ENCODE measurements at places on chromosomes 1 and 21. TPM values are rescaled to one million over a fixed set of nuclear protein-coding genes. Genes with fewer than 3 reads are reported as not detected.
A peak's percentile ranks its signal among the peaks of the same experiment; 100 is the strongest.

UMODL1 gene
- not detected for total RNA-seq

C1orf115 gene
- total RNA-seq = 18.4 TPM

FLG2 gene
- not detected for total RNA-seq

HSD17B7 gene
- 6.6 TPM for total RNA-seq

- no peak overlapping the region for H3K4me3 ChIP-seq
- H3K27me3 ChIP-seq = no peaks in the 10 kb centered on the region
- no peak overlapping the region for H3K27ac ChIP-seq
- H3K4me1 ChIP-seq = no peaks in the 10 kb centered on the region
- no peaks in the 10 kb centered on the region for H3K36me3 ChIP-seq
These were observed 12.9 kb upstream of the IL19 start for GRCh38 chr1:206757524-206758266.

- H3K4me1 ChIP-seq = no peaks in the 10 kb centered on the region
- H3K27me3 ChIP-seq = no peaks in the 10 kb centered on the region
- no peak for DNase-seq
- H3K4me3 ChIP-seq = no peak overlapping the region
- H3K36me3 ChIP-seq = no peaks in the 10 kb centered on the region
These were observed 79.3 kb upstream of the SPAG17 start for GRCh38 chr1:118264343-118264742.

- no peak for DNase-seq
- no peaks in the 10 kb centered on the region for H3K27me3 ChIP-seq
- peak overlapping the region; percentile 28 for H3K4me3 ChIP-seq
- peak overlapping the region; percentile 80 for H3K27ac ChIP-seq
- H3K4me1 ChIP-seq = no peaks in the 10 kb centered on the region
These were observed 26.3 kb downstream of the PRMT2 start for GRCh38 chr21:46661642-46662366.

All from ascending aorta (tissue), 2 donors.